ENCODE measurements at places on chromosomes 16 and 17.

DNA sequence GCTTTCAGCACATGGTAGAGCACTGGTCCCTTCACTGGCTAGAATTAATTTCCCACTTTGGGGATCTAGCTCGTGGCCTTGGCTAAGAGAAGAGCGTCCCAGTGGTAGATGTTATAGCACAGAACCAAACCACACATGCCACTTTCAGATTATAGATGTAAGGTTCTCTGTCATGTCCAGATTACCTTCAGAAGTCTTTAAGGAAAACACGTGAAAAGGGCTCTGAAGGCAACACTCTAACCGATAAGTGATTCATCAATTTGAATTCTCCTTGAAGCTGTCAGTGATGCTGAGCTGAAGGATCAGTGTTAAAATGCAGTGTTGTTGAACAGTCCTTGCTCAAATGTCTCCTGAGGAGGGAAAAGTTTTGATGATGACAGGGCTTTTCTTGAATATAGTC lies 43.5 kb upstream of the VPS4A start:
- DNase-seq: no peak

DNA sequence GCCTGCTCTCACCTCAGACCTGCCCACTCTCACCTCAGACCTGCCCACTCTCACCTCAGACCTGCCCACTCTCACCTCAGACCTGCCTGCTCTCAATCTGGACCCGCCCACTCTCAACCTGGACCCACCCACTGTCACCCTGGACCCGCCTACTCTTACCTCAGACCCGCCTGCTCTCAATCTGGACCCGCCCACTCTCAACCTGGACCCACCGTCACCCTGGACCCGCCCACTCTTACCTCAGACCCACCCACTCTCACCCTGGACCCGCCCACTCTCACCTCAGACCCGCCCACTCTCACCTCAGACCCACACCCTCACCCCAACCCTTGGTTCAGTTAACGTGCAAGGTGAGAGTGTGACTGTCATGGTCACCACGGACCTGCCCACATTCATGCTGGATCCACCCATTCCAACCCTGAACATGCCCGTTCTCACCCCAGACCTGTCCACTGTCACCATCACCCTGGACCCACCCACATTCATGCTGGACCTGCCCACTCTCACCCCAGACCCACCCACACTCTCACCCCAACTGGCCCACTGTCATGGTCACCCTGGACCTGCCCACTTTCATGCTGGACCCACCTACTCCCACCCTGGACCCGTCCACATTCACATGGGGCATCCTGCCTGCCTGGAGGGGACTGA lies 31.2 kb upstream of the ENPP7 start:
- DNase-seq: no peak

DNA sequence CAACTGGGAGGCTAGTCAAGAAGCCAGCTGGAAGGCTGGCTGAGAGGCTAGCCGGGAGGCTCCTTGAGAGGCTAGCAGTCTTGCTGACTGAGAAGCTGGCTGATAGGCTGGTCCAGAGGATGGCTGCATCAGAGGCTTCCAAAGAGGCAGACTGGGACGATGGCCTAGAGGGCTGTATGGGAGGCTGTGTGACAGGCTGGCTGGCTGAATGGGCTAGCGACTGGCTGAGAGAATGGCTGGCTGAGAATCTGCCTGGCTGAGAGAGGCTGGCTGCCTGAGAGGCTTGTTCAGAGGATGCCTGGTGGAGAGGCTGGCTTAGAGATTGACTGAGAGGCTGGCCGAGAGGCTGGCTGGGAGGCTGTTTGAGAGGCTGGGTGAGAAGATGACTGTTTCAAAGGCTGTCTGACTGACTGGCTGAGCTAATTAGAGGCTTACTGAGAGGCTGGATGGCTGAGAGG lies 34.8 kb upstream of the ACSM2B start:
- no peak for DNase-seq

DNA sequence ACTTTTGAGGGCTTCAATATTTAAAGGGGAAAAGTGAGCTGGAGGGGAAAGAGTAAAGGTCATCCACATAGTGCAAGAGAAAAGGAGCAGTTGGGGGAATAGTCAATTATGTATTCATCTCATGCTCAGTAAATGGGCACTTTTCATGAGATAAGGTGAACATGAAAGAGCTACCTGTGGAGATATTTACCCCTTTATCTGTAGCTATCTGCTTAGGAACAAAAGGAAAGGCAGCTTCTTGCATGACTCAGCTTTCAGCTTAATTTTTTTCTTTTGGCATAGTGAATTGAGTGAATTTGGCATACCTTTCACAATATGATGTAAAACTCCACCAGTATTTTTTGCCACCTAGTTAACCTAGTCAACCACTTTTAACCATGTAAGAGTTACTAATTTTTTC lies 26.4 kb downstream of the CPD start:
- no peak for DNase-seq

DNA sequence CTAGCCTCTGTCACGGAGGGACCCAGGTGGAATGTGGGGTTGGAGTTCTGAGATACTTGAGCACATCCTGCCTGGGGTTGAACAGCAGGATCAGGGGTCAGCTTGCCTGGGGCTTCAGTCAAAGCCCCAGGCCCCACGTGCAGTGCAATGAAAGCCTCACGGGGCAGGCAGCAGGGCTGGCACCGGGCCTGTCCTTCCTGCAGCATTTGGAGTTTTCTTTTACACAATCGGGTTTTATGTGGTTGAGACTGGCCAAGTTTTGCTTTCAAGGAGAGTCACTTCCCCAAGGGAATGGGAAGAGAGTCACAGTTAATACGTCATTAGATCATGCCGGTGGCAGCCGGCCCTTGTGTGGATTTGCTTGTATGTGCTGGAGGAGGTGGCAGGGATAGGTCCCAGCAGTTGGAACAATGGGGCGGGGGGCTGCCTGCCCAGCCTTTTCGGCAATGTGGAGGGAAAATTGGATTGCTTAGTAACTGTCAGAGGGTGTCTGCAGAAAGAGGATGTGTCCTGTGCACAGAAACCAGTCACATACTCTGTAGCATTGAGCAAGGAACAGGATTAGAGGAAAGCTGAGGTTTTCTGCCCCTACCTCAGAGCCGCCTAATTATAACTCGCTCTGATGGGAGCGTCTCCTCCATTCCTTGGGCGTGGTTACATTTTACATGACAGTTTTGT lies 4.5 kb downstream of the RMI2 start:
- DNase-seq: peak; percentile 59
